ENCODE measurements at places on chromosomes 12 and 14.

GRCh38 chr12:124393831-124394230 is 98.9 kb downstream of the RFLNA start:
- DNase-seq, result no peak

DNA sequence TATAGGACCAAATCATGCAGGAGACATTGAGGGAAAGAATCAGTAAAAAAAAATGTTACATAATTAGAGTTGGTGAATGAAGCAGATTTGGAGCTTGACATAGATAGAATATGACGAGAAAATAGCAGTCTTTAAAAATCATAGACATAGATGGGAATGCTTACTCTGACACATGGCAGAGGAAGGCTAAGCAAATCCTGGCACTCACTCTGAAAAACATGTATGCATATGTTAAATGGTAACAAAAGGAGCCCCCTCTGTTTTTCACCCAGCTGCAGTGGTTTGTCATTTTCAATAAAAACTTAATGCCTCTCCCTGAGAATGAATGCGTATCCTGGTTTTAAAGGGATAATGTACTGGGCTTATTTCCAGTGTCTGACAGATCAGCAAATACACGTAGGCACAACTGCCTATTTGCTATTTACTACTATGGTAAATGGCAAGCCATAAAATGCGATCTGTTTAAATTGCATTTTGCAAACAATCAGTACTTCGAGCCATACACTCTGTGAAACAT is 561.2 kb upstream of the SEL1L start:
- no peak for DNase-seq

GRCh38 chr14:34365309-34365915 is 96.6 kb downstream of the SPTSSA start:
- no peak for DNase-seq

DNA sequence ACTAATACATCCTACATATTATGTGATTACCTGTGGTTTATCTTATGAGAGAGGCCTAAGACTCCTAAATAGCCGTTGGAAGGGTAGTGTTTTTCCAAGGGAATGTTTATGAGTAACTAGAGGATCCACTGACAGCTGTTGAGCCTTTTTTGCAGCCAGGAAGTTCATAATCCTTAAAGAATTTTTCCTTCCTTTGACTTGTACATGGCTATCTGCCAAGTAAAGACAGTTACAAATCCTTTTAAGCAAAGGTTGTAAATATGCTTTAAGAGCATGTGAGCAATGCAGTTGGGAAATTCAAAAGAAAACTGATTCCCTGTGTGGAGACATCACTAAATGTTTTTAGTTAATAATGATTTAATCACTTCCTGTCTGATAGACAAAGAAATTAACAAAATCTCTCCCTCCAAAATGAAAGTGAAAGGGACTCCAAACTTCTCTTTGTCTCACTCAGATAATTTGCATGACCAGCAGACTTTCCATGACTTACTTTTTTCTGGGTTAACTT is 333.8 kb downstream of the PDZRN4 start:
- DNase-seq, result no peak

DNA sequence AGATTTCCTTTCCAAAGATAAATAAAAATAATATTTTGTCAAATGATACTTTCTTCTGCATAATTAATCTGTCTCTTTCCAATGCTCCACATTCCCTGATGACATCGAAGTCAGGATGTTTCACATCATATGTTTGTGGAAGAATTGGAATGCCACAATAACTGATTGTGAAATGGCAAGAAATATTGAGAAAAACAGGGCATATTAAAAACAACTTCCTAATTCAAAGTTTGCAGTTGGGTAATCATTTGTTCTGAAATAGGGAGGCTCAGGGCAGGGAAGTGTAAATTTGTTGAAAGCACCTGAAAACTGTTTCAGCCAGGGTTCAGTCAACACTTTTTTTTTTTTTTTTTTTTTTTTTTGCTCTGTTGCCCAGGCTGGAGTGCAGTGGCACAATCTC is 50.7 kb downstream of the BCAT1 start:
- DNase-seq, result no peak

DNA sequence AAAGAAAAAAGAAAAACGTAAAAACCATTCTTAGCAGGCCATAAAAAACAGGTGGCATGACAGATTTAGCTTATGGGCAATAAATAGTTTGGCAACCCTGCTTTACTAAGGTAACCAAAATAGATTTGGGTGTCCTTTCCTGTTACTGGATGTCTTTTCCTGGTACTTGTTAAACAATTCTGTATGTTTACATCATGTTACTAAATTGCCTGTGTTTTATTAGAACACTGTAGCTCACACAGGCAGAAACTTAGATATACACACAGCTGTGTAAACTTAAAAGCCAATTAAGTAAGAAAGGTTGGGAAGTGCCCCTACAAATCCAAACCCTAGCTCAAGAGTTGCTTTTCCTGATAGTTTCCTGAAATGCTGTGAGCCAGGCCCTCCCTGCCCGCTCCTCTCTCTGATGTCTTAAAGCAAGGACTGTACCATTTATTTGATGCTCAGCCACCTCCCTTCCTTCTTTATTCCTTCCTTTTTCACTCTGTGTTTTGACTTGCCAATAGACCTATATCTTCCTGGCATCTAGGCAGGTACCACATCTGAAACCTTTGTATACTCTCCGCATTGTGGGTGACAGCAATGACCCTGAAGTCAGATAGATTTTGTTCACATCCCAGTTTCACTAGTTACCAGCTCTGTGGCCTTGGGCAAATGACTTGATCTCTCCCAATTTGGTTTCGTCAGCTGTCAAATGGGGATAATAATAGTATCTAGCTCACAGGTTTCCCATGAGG is 3.7 kb upstream of the CAMKK2 start:
- no peak for DNase-seq

GRCh38 chr14:43338713-43339112 is 1168.4 kb downstream of the FSCB start:
- no peak for DNase-seq

DNA sequence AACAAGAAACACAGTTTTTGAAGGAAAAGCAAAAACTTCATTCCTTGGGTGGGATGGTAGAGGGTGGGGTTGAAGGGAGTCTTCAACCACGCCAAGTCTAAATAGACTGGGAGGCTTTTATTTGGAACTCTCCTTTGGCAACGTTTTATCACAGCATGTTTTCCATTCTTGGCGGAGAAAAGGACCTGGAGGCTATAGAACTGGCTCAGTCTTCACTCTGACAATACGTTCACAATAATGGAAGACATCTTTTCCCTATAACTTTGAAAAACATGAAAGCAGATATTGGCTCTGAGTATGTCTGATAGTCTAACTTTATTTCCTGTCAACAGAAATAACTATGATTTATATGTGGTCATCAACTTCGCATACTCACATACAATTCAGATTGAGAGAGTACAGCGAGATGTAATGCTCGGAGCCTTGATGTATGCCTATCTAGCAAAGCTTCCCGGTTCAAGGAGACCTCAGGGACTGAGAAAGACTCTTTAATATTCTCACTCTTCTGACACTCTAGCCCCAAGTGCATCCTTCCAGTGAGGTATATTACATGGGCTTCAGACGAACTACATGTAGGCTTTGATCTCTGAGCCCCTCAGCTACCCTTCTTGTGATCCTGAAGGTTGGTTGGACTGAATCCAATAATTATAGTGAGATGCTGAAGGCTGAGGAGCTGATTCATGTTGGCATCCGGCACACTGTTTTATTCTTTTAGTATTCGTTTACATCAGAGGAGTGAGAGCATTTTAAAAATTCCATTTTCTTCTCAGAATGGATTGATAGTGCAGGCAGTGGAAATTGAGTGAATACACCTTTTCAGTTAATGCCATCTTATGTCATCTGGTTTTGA is 14.0 kb downstream of the TMEM30B start:
- no peak for DNase-seq

DNA sequence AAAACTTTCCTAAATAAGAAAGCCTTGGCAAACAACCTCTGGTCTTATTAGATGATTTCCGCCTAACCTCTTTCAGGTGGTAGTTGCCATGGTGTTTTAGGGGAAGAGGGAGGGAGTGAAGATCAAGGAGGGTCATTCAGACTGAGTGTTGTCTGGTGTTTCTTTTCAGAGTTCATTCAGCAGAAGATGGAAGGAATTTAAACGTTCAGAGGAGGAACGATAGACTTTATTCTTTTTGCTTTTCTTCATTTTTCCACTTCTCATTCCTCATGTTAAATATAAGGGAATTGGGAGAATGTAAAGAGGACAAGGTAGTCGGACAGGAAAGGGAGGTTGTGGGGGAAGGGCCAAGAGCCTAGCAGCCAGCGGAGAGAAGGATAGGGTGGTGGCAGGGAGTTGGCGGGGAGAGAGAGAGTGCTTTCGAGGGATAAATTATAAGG is 17.4 kb upstream of the SALL2 start:
- no peak for DNase-seq

- DNase-seq, result peak; percentile 13
Observed at GRCh38 chr12:68331500-68331868, 678 bp downstream of the MDM1 start.

Data from HEK293T (cell line).